ENCODE measurements at places on chromosomes 3 and 15.

DNA sequence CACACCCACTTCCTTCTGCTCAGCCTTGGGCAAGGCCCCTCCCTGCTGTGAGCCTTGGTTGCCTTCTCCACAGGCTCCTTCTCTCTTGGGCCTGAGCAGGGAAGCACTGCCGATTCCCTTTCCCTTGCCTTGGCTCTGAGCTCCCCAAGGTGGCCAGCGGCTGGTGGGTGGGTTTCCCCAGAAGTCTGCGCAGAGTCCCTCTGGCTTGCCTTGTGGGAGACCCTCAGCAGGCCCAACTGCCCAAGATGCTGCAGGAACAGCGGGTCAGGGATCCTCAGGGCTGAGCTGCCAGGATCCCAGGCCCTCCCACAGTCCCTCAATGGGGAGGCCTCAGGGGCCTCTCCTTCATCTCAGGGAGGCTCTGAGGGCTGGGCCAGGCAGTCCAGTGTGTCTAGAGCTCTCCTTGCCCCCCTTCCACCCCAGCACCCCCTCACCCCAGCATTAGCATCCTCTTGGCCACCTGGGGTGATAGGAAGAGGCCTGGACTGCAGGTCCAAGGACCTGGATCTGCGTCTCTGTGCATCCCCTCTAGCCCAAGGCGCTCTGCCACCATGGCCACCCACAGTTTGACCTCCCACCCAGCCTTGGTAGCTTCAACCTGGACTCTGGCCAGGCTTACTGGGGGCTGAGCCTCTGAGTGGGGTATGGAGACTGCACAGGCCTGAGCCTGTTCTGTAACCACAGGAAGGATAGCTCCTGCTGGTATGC is 68.6 kb downstream of the EXOG start:
- DNase-seq, result no peak

DNA sequence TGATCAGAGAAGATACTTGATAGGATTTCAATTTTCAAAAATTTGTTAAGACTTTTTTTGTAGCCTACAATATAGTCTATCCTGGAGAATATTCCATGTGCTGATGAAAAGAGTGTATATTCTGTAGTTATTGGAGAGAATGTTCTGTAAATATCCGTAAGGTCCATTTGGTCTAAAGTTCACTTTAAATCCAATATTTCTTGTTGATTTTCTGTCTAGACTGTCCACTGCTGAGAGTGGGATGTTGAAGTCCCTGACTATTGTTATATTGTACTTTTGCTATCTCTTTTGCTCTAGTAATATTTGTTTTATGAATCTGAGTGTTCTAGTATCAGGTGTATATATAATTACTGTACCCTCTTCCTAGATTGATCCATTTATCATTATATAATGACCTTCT is 406.2 kb upstream of the CNTN4 start:
- DNase-seq, result no peak

- DNase-seq, result no peak
These were observed 44.7 kb upstream of the APEH start for GRCh38 chr3:49629451-49629850.

- peak; percentile 26 for DNase-seq
These were observed 800.7 kb downstream of the NAALADL2 start for GRCh38 chr3:175659670-175660350.

- DNase-seq, result no peak
These were observed 234.3 kb downstream of the SHOX2 start for GRCh38 chr3:157871838-157872460.

GRCh38 chr15:56040081-56041035 is 46.9 kb upstream of the NEDD4 start:
- DNase-seq, result peak; percentile 92

GRCh38 chr3:134083626-134084241 is 54.0 kb upstream of the SLCO2A1 start:
- DNase-seq, result no peak

DNA sequence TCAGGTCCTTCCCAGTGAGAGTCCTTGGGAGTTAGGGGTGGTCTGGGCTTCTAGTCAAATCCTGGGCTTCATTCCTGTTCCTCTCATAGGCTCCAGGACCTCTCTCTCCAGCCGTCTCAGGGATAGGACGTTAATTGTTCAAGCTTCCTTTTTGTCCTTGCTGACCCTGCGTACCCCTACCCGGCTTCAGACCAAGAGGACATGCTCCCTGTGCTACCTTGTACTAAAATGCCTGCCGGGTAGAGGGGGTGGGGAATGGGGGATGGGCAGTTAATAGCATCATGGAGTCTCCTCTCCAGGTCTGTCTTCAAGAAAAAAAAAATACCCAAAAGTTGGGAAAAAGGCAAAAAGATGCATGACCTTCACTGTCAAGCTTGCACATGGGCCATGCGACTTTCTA is 36.5 kb upstream of the GALNT15 start:
- DNase-seq, result no peak
